CD4-positive, alpha-beta memory T cell (primary cell): ENCODE measurements at places on chromosomes 5 and 9. TPM values are rescaled to one million over a fixed set of nuclear protein-coding genes. Genes with fewer than 3 reads are reported as not detected.

CDKN2B-AS1 gene
- 1.9 TPM for total RNA-seq

ADGRV1 gene
- total RNA-seq = 0.22 TPM

PFN3 gene
- total RNA-seq = not detected

CNTNAP3 gene
- not detected for total RNA-seq

GRIN3A gene
- not detected for total RNA-seq

MEIKIN gene
- total RNA-seq = 6.2 TPM

TXNDC8 gene
- total RNA-seq = not detected

CSF2 gene
- total RNA-seq = not detected

SPINK6 gene
- not detected for total RNA-seq

C1QTNF2 gene
- not detected for total RNA-seq

ZNF618 gene
- total RNA-seq = 1.7 TPM

MARCOL gene
- total RNA-seq = not detected

SLC6A7 gene
- not detected for total RNA-seq

CRAT gene
- total RNA-seq = 12.4 TPM

IFNA21 gene
- total RNA-seq = not detected

SLC22A5 gene
- 8.9 TPM for total RNA-seq

PAEP gene
- not detected for total RNA-seq

NOXA1 gene
- 5.6 TPM for total RNA-seq

ARID3C gene
- total RNA-seq = not detected

PKN3 gene
- total RNA-seq = 1.7 TPM
